H54 (cell line): ENCODE measurements at places on chromosomes 3 and 15.

DNA sequence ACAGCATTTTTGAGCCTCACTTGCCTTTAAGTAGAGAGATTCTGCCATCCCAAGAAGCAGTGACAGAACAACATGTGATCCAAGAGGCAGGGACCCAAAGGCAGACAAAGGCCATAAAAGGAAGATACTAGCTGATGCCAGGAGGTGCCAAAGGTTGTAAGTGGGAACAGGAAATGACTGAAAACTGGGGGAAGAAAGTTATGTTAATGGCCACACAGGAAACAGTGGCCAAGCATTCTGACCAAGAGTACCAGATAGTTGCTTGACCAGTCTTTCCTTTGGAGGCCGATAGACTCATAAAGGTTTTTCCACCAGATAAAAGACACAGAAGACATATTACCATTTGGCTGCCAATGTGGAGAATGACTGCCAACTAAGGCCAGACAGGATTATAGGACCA is 274.5 kb upstream of the PEX5L start:
- no peak for DNase-seq

- no peak for DNase-seq
Measured at GRCh38 chr3:192863091-192863420, 54.6 kb downstream of the MB21D2 start.

DNA sequence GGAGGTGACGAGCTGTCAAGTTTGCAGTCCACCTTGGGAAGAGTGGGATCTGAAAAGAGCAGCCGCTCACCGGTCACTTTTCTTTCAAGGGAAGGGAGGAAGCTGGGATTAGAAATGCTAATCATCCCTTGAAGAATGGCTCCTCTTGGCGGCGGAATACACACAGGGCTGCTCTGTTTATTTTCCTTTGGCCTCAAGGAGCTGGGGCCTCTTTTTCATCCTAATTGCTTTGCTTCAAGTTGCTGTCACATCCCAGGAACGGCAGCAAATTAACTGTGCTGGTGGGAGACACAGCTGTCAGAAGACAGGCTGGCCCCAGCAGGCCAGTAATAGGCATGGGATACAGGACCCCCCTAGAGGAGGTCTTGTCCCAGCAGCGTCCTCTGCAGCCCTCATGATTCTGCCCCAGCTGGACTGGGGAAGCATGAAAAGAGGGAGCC is 6.7 kb downstream of the KBTBD13 start:
- DNase-seq: no peak

- no peak for DNase-seq
Measured at GRCh38 chr3:36459177-36459576, 78.9 kb downstream of the STAC start.

DNA sequence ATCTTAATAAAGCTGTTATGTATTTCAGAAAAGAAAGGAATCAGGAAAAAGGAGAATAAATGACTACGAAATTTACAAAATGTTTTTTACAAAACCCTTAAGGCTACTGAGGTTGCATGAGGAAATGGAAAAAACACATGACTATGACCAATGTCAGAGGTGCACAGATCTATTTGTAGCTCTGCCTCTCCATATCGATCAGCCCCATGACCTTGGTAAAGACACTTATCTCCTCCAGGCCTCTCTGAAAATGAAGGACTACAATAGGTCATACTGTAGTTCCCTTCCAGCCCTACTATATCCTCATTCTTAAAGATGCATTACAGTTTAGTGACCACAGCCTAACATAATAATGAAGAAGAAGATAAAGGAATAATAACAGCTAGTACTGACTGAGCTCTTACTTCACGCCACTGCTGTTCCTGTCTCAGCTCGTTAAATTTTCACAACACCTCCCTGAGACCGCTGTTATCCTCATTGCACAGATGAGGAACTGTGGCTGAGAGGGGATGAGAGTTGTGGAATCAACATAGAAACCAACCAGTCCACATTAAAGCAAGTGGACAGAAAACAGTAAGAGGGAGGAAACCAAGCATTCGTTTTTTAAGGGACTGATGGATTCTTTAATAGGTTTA is 163.2 kb downstream of the MAGI1 start:
- DNase-seq: no peak

DNA sequence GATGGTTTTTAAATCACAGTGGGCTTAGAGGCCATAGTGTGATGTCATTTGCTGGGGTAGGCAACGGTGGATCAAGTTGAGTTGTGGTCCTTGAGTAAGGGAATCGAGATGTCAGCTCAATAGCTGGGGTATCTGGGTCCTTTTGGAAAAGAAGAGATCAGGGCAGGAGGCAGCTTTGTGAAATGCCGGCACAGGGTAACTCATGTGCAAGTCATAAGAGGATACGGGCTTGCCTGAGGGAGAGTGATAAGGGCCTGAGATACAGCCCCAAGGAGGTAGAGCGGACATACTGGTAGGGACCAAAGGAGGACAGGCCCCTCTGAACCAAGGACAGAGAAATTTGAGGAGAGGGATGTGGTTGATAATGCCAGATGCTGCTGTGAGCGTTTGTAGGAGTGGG is 4.2 kb upstream of the FAM131A start:
- no peak for DNase-seq

DNA sequence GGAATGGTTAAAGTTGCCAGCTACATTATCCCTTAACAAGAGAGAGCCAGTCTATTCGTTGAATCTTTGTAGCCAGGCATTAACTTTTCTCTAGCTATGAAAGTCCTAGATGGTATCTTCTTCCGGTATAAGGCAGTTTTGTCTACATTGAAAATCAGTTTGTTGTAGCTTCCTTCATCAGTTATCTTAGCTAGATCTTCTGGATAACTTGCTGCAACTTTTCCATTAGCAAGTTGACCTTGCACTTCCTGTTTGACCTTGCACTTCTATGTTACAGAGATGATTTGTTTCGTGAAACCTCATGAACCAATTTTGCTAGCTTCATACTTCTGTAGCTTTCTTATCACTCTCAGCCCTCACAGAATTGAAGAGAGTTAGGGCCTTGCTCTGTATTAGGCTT is 24.1 kb downstream of the TOPAZ1 start:
- DNase-seq: no peak

DNA sequence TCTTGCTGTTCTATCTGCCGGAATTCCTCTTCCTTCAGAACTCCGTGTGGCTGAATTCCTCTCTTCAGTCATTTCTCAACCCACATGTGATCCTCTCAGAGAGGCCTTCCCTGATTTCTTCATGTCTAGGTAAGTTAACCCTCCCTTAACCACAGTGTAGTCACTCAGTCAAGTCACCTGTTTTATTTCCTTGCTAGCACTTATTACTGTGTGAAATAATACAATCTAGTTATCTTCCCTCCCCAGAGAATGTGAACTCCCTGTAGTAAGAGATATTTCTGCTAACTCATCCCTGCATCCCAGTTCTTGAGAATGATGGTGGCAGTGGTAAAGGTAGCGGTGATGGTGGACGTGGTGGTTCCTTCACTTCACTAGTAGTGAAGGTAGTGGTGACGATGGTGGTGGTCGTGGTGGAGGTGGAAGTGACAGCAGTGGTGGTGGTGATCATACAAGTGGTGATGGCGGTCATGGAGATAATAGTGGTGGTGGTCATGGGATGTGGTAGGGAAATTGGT is 33.3 kb downstream of the COL6A5 start:
- no peak for DNase-seq

- no peak for DNase-seq
Measured at GRCh38 chr15:98794211-98794610, 145.9 kb downstream of the IGF1R start.
